ENCODE measurements at places on chromosomes 7 and 10.

DNA sequence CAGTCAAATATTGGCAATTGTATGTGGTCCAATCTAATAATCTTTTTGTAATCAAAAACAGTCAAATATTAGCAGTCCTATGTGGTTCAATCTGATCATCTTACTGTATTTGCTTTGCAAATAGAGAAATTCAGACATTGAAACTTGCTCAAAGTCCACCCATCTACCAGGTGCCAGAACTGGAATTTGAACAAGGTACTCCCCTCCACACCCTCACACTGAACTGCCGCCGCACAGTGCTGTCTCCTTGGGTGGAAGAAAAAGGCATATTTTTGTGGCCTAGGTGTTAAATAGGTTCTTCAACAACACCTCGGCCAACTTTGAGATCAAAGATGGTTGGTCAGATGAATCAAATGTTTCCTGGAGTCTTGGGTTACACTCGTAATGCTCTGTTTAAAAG lies 544.2 kb upstream of the GALNT17 start:
- DNase-seq = no peak

DNA sequence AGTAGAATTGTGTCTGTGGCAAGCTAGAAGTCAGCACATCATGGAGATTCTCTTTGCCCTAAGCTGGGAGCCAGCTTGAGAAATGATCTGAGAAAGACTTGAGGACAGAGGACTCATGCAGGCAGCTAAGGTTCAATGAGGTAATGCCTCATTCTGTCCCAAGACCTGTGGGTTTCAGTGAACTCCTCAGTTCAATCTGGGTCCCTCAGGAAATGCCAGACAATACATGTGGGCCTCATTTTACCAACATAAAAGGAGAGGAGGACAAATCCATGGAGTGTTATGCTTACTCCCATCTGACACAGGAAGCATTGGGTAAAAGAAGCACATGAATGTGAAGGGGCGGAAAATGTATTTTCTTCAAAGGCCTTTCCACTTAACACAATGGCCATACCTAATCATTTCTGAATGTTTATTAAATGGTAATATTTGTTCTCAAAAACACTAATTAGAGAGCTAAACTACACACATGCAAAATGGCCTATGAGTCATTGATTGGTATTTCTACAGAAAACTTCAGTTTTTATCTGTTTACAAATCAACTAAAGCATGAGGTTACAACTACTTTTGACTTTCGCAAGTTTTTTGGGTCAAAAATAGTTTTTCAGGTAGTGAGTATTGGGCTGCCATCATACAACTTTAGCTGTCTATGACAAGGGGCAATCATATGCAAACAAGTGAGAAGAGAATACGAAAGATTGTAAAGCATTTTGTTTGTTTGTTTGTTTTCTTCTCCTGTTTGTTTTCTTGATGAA lies 205.3 kb downstream of the CHRM2 start:
- DNase-seq = no peak

- no peak for DNase-seq
These were observed 22.5 kb upstream of the MKLN1 start for GRCh38 chr7:131305152-131305551.

DNA sequence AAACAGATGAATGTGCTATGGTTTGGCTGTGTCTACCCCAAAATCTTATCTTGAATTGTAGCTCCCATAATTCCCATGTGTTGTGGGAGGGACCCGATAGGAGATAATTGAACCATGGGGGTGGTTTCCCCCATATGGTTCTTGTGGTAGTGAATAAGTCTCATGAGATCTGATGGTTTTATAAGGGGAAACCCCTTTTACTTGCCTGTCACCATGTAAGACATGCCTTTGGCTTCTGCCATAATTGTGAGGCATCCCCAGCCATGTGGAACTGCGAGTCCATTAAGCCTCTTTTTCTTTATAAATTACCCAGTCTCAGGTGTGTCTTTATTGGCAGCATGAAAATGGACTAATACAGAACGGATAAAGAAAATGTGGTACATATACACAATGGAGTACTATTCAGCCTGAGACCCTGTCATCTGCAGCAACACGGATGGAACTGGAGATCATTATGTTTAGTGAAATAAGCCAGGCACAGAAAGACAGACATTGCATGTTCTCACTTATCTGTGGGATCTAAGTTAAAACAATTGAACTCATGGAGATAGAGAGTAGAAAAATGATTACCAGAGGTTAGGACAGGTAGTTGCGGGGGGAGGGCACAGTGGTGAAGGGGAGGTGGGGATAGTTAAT lies 587.6 kb upstream of the NRP1 start:
- no peak for DNase-seq

GRCh38 chr10:15849316-15849715 lies 11.0 kb downstream of the MINDY3 start:
- DNase-seq = no peak

DNA sequence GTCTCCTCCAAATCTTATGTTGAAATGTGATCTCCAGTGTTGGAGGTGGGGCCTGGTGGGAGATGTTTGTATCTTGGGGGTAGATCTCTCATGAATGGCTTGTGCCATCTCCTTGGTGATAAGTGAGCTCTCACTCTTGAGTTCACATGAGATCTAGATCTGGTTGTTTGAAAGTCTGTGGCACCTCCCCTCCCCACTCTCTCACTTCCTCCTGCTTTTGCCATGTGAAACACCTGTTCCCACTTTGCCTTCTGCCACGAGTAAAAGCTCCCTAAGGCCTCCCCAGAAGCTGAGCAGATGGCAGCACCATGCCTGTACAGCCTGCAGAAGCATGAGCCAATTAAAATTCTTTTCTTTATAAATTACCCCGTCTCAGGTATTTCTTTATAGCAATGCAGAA lies 23.5 kb downstream of the TMEM229A start:
- no peak for DNase-seq

DNA sequence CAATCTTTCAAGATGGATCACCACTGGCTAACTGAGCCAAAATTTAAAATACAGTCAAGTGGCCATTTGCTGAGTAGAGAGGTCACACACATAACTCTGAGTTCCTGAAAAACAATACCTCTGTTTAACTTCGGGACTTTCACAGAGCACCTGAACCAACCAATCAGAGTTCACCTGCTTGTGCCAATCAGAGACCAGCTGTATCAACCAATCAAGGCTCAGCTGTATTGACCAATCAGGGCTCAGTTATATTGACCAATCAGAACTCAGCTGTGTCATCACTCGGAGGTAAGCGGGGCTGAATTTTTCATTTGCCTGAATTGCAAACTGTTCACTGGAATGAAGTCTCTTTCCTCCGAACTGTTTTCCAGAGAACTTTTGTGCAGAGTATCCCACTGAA lies 10.0 kb upstream of the CPXM2 start:
- no peak for DNase-seq

- no peak for DNase-seq
These were observed 1.3 kb upstream of the GFRA1 start for GRCh38 chr10:116274064-116274904.

DNA sequence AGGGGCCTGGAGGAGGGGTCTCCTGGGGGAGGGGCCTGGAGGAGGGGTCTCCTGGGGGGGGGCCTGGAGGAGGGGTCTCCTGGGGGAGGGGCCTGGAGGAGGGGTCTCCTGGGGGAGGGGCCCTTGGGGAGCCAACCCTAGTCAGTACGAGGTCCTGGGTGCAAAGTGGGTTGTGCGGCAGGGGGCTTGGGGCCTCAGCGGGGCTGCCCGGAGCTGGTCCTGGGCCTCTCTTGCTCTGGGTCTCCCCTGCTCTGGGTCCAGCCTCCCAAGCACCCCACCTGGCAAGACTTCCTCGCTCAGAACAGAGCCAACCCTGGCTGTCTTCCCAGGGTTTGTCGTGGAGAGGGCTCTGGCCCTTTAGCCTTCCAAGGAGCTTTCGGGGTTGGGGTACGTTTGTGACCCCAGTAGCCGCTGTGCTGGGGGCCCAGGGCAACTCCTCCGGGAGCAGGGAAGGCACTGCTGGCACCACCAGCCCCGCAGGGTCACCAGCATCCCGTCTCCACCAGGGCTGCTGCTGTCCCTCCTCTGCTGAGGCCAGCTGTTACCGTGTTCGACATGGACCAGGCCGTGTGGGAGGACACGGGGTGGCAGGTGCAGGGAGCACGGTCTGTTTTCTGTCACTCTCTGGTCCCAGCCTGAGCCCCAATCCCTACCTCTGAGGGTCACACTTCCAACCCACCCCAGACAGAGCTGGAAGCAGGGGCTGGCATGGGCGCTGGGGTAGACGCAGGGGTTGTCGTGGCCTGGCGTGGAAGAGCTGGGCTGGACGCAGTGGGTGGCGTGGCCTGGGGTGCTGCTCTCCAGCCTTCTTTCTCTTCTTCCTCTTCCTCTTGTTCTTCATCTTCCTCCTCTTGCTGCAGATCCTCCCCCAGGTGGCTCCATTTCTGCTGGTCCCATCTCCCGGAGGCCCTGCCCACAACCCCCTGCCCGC lies 22.8 kb downstream of the PWWP2B start:
- no peak for DNase-seq

- no peak for DNase-seq
These were observed 57.7 kb upstream of the EFCAB10 start for GRCh38 chr7:105638902-105639495.

- no peak for DNase-seq
These were observed 63.7 kb downstream of the TACC2 start for GRCh38 chr10:122052701-122053100.

DNA sequence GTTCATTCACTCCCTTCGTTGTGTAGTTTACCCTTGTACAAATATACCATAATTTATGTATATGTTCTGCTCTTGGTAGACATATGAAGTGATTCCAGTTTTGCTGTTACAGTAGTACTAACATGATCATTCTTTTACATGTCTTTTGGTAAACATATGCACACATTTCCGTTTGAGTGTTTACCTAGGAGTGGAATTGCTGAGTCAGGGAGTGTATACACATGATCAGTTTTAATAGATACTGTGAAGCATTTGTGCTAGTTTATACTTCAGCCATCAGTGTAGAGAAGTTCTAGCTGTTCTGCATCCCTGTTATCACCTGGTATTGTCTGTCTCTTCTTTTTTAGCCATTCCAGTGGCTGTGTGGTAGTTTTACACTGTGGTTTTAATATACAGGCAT lies 34.5 kb upstream of the CYP26C1 start:
- DNase-seq = no peak

- DNase-seq = no peak
These were observed 33.9 kb upstream of the LRRN3 start for GRCh38 chr7:111057066-111057465.

DNA sequence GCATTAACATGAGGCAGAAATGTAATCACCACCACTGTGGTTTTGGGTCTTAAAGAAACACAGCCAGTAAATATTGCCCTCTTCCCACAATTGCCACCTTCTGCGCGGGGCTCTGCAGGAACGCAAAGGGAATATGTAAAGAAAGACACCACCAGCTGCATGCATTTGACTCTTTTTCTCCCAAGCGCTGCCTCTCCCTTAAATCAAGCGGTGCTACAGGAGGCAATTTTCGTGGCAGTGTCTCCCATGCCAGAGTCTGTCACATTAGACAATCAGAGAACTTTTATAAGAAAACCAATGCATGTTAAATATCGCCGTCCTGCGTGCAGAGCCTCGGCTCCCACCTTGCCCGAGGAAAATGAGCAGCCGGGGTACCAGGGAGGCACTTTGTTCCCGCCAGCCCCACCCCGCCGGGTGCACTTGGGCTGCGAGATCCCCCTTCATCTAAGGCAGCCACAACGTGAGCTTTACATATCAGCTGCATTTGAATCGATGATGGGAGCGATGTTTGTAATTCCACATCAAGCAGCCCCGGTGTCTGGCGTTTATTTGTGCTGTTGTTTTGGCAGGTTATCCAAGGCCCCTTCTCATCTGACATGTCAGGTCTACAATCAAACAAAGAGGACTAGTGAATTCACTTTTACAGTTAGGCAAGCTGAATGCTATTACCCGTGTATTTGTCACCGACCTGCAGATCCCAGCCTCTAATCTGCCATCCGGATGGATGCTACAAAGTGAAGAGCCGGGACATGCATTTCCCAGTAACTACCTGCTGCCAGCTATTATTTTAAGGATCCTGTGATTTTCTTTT lies 72.3 kb upstream of the MGMT start:
- DNase-seq = no peak

- no peak for DNase-seq
These were observed 158.9 kb downstream of the KLF6 start for GRCh38 chr10:3625959-3626751.
